ENCODE measurements at places on chromosomes 5 and 9.

GRCh38 chr9:81506941-81507864 lies 182.1 kb downstream of the TLE1 start:
- no peak overlapping the region for H3K27ac ChIP-seq
- H3K36me3 ChIP-seq: no peaks in the 10 kb centered on the region
- no peaks in the 10 kb centered on the region for H3K4me1 ChIP-seq
- H3K27me3 ChIP-seq: peaks cover 13% of the 10 kb centered on the region

DNA sequence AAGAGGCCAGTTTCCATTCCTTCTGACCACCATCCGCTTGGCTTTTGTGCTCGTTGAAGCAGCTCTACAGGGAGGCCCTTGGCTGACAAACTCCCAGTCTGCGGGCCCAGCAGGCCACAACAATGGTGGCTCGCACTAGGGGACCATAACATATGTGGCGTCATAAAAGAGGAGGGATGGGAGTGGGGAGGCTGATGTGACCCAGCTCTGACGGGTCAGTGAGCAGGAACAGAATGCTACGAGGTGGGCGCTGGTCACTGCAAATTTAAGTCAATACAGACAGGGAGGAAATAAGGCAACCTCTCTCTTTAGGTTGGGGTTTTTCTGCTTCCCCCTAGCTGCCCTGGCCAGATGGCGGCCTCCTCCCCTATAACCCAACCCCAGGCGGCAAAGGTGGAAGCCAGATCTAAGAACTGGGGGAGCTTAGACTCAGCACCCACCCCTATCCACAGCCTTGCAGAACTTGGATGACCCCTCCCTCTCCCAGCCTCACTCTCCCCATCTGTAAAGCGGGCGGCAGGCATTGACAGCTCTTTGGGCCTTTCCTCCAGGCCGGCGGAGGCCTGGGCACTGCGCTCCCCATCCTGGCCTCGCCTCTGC lies 778 bp downstream of the FRRS1L start:
- H3K27me3 ChIP-seq: peaks cover 71% of the 10 kb centered on the region
- H3K36me3 ChIP-seq: peaks cover 16% of the 10 kb centered on the region
- DNase-seq: no peak
- peaks cover 7% of the 10 kb centered on the region for H3K4me1 ChIP-seq
- H3K27ac ChIP-seq: no peak overlapping the region

DNA sequence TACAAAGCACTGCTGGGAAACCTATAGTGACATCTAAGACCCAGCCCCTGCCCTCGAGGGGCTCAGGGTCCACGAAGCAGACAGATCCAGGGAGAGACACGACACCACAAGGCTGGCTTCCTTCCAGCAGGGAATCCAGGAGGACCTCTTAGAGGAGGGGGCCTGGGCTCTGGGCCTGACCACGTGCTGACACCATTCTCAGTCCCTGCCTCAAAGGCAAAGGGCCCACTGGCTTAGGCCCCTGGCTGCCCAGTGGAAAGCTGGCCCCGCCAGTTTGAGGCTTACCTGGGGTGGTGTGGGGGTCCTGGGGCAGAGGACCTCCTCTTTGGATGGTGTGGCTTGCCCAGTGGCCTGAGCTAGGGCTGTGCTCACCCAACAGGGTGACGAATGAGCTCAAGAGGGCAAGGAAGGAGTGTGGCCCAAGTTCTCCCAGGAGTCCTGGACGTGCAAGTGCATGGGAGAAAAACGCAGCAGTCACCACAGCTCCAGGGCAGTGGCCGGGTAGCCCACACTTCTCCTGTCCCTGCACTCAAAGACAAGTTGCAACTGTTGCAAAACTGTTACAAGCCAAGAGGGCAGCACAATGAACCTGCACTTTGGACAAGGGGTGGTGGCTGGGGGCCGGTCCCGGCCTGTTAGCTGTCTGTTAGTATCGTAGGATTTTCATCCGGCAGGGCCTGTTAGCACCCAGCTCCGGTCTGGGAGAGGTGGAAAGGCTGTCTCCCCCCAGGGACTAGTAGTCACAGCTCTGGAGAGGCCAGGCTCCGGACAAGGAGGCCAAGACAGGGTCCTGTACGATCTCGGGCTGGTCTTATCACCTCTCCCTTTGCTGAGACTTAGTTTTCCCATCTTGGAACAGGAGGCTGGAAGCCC lies 1.5 kb upstream of the SARDH start:
- no peaks in the 10 kb centered on the region for H3K27me3 ChIP-seq
- H3K4me1 ChIP-seq: peaks cover 7% of the 10 kb centered on the region
- no peak for DNase-seq
- no peak overlapping the region for H3K4me3 ChIP-seq
- H3K27ac ChIP-seq: no peak overlapping the region
- H3K36me3 ChIP-seq: no peaks in the 10 kb centered on the region

DNA sequence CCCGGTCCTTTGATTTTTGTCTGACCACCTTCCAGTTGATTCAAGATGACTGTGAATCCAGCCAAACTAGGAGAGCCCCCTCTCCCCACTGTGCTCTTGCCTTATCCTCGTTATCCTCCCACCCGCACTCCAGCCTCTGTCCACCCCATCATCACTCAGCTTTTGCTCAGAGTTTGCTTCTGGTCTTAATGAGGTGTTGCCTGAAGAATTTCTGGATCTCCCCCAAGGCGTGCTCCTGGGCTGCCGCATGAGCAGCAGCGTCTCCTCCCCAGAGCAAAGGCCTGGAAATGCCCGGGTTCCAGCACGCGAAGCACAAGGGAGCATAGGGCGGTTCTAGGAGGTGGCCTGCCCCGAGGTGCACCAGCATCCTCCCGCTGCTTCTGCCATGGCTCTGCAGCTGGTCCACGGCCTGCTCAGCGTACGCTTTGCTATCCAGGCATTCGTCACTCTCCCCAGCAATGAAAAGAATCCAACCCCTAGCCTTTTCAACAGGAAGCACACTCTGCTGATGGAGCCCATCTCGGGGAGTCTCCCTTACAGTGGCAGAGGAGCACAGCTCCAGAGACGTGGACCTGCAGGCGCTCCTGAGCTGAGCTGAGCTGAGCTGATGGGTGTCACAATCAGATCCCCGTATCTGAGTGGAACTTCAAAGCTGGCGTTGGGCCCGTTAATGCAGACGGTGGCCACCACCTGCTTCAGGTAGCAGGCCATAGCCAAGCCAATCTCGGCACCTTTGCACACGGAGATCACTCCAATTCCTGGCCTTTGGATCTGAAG lies 50.7 kb downstream of the BAAT start:
- no peak overlapping the region for H3K27ac ChIP-seq
- no peak overlapping the region for H3K4me3 ChIP-seq
- no peak for DNase-seq

GRCh38 chr5:160441311-160441781 lies 19.7 kb downstream of the PTTG1 start:
- H3K4me3 ChIP-seq: no peak overlapping the region
- H3K27ac ChIP-seq: peak overlapping the region; percentile 43
- no peak for DNase-seq
- no peaks in the 10 kb centered on the region for H3K27me3 ChIP-seq

GRCh38 chr5:91160714-91161285 lies 222.3 kb downstream of the ARRDC3 start:
- H3K36me3 ChIP-seq: no peaks in the 10 kb centered on the region
- H3K4me3 ChIP-seq: no peak overlapping the region
- no peak for DNase-seq
- H3K27ac ChIP-seq: no peak overlapping the region
- H3K4me1 ChIP-seq: peaks cover 12% of the 10 kb centered on the region
- no peaks in the 10 kb centered on the region for H3K27me3 ChIP-seq

DNA sequence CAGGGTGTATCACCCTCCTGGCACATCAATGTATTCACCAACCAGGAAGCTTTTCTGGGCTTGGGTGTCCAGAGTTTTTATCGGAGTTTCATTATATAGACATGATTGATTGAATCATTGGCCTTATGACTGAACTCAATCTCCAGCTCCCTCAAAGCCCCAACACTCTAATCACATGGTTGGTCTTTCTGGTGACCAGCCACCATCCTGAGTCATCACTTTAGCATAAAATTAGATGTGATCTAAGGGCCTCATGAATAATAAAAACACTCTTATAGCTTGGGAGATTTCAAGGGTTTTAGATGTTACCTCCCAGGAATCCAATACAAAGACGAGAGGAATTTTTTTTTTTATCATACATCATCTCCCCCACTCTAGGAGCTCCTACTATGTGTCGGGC lies 7.7 kb upstream of the PBX3 start:
- H3K4me1 ChIP-seq: no peaks in the 10 kb centered on the region
- H3K4me3 ChIP-seq: no peak overlapping the region
- DNase-seq: no peak
- H3K27ac ChIP-seq: no peak overlapping the region

DNA sequence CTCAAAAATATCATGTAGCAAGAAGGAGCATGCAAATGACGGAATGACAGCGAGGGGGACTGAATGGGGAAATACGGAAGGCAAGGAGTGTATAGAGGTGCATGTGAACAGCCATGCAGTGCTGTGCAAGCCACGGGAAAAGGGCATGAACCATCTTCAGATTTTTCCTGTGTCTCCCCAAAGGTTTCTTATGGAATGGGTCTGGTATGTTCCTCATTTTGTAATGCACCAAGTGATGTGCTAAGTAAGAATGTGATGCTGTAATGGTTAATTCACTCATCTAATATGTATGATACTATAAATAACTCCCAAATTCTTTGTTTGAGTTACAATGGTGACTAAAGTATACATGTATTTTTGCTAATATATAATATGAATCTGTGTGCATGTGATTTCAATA lies 99.0 kb upstream of the DAB2 start:
- no peaks in the 10 kb centered on the region for H3K36me3 ChIP-seq
- DNase-seq: no peak
- no peaks in the 10 kb centered on the region for H3K4me1 ChIP-seq
- no peak overlapping the region for H3K27ac ChIP-seq
- H3K4me3 ChIP-seq: no peak overlapping the region

- H3K4me1 ChIP-seq: no peaks in the 10 kb centered on the region
- no peak overlapping the region for H3K27ac ChIP-seq
- H3K27me3 ChIP-seq: no peaks in the 10 kb centered on the region
- no peak overlapping the region for H3K4me3 ChIP-seq
These were observed 583.9 kb downstream of the SEMA5A start for GRCh38 chr5:8961956-8962355.

- no peak overlapping the region for H3K4me3 ChIP-seq
- H3K4me1 ChIP-seq: peaks cover 78% of the 10 kb centered on the region
- no peak overlapping the region for H3K27ac ChIP-seq
These were observed 80.4 kb downstream of the RGS3 start for GRCh38 chr9:113543982-113544303.

DNA sequence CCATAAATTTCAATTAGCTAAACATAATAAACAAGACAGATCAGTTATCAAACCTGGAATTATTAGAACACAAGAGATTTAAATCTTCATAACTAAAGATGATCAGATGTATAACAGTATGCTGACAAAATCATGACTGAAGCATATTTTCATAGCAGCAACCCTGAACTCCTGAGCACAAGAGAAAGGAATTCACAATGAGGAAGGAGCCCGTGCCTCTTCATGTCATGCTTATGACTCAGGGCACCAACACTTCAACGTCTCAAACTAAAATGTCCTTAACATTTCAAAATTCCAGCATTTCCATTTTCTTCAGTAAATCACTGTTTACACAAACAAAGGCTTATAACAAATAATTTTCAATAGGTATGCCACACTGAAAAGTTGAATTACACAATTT lies 6.7 kb downstream of the AP3B1 start:
- H3K4me3 ChIP-seq: no peak overlapping the region
- peaks cover 66% of the 10 kb centered on the region for H3K4me1 ChIP-seq
- DNase-seq: no peak
- no peaks in the 10 kb centered on the region for H3K27me3 ChIP-seq
- peaks cover 5% of the 10 kb centered on the region for H3K36me3 ChIP-seq

DNA sequence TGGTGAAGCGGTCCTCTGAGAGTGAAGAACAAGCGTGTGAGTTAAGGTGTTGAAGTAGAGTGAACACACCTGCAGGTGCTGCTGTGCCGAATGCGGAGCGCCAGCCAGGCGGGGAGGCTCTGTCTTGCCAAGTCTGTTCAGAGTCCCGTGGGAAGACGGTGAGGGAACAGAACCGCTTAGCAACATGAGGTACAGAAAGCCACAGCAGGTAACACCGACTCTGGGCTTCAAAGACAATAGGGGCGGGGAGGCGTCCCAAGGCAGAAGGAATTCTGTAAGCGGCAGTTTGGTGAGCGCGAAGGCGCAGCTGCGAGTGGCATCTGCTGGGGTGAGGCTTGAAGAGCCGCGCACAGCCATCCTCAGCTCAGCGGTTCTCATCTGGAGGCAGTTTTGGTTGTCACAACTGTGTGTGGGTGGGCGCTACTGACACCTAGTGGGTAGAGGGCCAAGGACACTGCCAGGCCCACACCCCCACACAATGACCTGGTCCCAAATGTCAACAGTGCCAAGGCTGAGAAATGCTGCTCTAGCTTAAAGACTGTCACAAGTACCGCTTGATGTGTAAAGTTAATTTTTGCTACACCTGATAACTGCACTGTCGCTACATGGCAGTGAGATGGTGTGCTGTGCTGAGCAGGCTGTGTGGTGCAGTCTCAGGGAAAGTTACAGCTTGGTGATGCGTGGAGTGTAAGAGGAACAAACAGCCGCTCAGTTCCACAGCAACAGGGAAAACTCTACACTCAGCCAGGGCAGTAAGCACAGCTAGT lies 67.4 kb upstream of the TBC1D9B start:
- H3K4me1 ChIP-seq: peaks cover 33% of the 10 kb centered on the region
- H3K27ac ChIP-seq: no peak overlapping the region
- peak; percentile 35 for DNase-seq
- peaks cover 6% of the 10 kb centered on the region for H3K36me3 ChIP-seq
- H3K27me3 ChIP-seq: no peaks in the 10 kb centered on the region

DNA sequence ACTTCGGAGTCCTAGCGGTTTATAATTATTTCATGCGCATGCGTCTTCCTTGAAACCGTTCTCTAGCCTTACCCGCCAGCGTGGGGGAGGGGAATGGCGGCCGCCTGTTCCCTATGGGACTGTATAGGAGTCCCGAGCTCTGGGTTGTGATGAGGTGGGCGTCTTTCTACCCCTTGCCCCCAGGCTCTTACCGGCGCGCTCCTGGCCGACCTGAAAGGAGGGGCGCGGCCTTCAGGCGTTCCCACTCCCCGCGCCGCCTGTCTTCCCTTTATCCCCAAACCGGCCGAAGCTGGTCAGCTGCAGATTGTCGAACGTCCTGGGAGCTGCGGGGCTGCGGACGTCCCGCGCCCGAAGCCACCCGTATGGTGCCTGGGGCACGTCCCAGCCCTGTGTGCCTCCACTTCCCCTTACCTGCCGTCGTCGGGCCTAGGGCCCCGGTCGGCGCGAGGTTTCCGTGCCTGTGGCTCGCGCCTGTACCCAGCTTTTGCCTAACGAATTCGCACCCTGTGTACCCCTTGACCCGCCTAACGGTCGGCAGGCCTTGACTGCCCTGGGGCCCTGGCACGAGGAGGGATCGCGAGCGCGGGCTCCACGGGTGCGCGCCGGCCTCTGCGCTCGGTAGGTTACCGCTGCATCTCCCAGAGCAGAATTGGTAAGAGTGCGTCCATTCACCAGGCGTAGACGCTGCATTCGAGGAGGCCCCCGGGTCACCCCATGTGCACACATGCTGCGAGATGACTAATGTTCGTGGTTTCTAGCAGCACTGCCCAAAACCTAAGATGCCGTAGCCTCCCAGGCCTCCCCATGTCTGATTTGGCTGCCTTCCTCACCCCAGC lies 653 bp upstream of the HNRNPH1 start:
- H3K36me3 ChIP-seq: peaks cover 42% of the 10 kb centered on the region
- no peaks in the 10 kb centered on the region for H3K27me3 ChIP-seq
- peaks cover 27% of the 10 kb centered on the region for H3K4me1 ChIP-seq
- no peak for DNase-seq
- peak overlapping the region; percentile 99 for H3K4me3 ChIP-seq

- H3K36me3 ChIP-seq: peaks cover 8% of the 10 kb centered on the region
These were observed 51.0 kb upstream of the APC start for GRCh38 chr5:112686675-112687074.
